ENCODE measurements at places on chromosomes 1 and 21. TPM values are rescaled to one million over a fixed set of nuclear protein-coding genes. Genes with fewer than 3 reads are reported as not detected.

SH2D5 gene
- not detected for total RNA-seq

GNG5 gene
- 53.9 TPM for total RNA-seq

PYHIN1 gene
- total RNA-seq, result 0.35 TPM

IFNLR1 gene
- 3.4 TPM for total RNA-seq

- H3K27ac ChIP-seq, result no peak overlapping the region
- no peaks in the 10 kb centered on the region for H3K27me3 ChIP-seq
- no peaks in the 10 kb centered on the region for H3K36me3 ChIP-seq
- DNase-seq, result no peak
Measured at GRCh38 chr1:204036882-204037655, 35.8 kb upstream of the SOX13 start.

- no peaks in the 10 kb centered on the region for H3K4me1 ChIP-seq
- no peaks in the 10 kb centered on the region for H3K27me3 ChIP-seq
- no peaks in the 10 kb centered on the region for H3K36me3 ChIP-seq
- DNase-seq, result no peak
- H3K27ac ChIP-seq, result no peak overlapping the region
- peak overlapping the region; percentile 27 for H3K4me3 ChIP-seq
Measured at GRCh38 chr21:46667741-46668380, 32.4 kb downstream of the PRMT2 start.

DNA sequence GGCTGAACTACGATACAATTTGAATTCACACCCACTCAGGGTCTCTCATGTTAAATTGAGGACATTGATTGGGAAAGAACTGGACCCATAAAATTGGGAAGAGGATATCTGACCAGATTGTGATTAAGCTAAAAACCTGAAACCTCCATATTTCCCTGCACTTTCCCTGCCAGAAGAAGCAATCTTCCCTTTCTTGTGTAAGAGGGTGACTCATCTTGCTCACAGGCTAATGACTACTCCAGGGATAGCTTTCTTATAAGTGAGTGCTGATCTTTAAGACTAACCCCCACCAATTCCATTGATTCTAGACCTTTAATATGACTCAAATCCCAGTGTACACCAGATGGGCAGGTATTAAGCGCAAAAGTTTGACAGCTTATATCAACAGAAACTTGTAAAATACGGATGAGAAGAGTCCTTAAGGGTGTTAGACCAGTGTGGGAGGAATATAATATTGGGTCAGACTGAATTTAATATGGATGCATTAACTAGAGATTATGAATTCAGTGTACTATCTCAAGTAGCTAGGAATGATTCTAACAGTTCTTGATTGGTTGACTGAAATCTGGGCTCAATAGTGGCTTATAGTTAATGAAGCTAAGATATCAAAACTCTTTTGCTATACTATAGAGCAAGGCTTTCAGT lies 12.1 kb upstream of the SGIP1 start:
- DNase-seq, result no peak
- no peaks in the 10 kb centered on the region for H3K36me3 ChIP-seq
- H3K4me3 ChIP-seq, result no peak overlapping the region
- no peak overlapping the region for H3K27ac ChIP-seq
- H3K27me3 ChIP-seq, result no peaks in the 10 kb centered on the region

DNA sequence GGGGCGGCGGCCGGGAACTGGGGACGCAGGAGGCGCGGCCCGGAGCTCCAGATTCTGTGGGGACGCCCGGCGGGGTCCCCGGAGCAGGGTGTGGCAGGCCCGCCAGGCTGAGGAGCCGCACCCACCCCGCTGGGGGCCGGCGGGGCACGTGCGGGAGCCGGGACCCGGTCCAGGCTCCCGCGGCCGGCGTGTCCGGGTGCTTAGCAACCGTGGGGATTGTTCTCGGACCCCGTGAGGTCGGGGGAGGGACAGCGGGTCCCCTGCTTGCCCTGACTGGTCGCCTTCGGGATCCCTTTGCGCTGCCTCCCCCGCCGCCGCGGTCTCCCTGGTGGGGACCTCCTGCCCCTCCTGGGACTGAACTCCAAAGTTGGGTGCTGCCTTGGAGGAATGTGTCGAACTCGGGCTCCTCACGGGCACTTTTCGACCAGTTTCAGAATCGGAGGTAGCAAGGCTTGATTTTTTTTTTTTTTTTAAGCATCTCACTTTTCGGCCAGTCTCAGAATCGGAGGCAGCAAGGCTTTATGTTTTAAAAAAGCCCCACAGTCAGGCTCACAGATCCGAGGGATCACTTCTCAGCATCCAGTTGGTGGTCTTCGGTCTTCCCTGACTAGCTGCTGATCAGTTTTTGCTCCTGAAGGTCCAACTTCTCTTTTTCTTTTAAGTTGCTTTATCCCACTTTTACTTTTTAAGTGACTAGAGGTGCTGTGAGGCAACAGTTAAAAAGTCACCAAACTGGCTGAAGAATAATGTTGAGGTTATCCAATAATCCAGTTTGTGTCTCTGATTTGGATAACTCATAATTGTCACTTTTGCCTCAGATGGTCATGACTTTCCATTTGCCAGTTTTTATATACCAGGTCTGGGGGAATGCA lies 648 bp downstream of the FAM76A start:
- peak; percentile 62 for DNase-seq
- no peaks in the 10 kb centered on the region for H3K36me3 ChIP-seq
- no peaks in the 10 kb centered on the region for H3K4me1 ChIP-seq
- H3K27ac ChIP-seq, result peak overlapping the region; percentile 82

- H3K4me1 ChIP-seq, result no peaks in the 10 kb centered on the region
- H3K36me3 ChIP-seq, result no peaks in the 10 kb centered on the region
- no peak overlapping the region for H3K27ac ChIP-seq
Measured at GRCh38 chr1:204475656-204476432, 18.8 kb downstream of the PIK3C2B start.

DNA sequence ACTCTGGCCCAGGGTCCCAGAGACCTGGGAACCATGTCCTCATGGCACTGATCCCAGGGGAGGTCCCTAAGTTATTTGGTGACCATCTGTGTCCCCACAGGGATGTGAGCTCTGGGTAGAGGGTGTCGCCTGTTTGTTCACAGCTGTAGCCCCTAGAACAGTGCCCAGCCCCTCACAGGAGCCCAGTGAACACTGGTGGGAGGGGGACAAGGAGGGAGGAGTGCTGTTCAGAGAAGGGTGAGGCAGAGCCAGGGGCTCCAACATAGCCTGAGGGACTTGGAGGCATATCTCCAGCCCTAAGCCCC lies 450.4 kb downstream of the MATN1 start:
- no peaks in the 10 kb centered on the region for H3K4me1 ChIP-seq
- no peaks in the 10 kb centered on the region for H3K27me3 ChIP-seq
- no peak overlapping the region for H3K27ac ChIP-seq

DNA sequence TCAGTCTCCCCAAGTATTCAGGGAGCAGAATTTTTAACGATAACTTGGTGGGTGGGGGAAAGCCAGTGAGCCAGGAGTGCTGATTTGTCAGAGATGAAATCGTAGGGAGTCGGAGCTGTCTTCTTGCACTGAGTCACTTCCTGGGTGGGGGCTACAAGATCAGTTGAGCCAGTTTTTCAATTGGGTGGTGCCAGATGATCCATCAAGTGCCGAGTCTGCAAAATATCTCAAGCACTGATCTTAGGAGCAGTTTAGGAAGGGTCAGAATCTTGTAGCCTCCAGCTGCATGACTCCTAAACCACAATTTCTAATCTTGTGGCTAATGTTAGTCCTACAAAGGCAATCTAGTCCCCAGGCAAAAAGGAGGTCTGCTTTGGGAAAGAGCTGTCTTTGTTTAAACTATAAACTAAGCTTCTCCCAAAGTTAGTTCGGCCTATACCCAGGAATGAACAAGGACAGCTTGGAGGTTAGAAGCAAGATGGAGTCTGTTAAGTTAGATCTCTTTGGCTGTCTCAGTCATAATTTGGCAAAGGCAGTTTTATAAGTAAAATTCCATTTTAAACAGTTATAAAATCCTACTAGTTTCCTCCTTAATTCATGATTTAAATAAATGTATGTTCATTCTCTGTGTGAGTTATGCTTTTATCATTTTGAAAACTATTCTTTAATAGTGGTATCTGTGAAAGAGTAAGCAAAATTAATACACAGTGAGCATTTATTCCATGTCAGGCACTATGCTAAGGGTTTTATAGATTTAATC lies 51.7 kb downstream of the SLC16A1 start:
- no peaks in the 10 kb centered on the region for H3K4me1 ChIP-seq
- no peak overlapping the region for H3K27ac ChIP-seq
- DNase-seq, result no peak
- no peaks in the 10 kb centered on the region for H3K36me3 ChIP-seq
